ENCODE measurements at places on chromosomes 1 and 21.

- no peak for DNase-seq
Measured at GRCh38 chr1:55476445-55477015, 261.4 kb upstream of the USP24 start.

DNA sequence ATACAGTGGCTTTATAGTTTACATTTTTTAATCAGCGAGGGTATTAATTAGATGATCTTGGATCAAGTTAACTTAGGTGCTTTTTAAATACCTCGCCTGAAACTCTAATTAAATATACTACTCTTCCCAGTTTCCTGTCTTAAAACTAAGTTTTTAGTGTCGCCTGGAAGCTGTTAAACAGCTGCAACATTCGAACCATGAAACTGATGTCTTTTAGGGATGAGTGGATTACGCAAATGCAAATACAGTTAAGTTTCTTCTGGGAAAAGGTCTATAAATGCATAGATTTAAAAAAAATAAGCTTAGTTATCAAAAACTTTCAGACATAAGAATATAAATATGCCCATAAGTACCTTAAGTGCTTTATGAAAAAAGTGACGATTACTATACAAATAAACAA is 228.3 kb downstream of the PTPRC start:
- DNase-seq = no peak

- DNase-seq = no peak
Measured at GRCh38 chr1:53644496-53644895, 94.5 kb downstream of the GLIS1 start.

DNA sequence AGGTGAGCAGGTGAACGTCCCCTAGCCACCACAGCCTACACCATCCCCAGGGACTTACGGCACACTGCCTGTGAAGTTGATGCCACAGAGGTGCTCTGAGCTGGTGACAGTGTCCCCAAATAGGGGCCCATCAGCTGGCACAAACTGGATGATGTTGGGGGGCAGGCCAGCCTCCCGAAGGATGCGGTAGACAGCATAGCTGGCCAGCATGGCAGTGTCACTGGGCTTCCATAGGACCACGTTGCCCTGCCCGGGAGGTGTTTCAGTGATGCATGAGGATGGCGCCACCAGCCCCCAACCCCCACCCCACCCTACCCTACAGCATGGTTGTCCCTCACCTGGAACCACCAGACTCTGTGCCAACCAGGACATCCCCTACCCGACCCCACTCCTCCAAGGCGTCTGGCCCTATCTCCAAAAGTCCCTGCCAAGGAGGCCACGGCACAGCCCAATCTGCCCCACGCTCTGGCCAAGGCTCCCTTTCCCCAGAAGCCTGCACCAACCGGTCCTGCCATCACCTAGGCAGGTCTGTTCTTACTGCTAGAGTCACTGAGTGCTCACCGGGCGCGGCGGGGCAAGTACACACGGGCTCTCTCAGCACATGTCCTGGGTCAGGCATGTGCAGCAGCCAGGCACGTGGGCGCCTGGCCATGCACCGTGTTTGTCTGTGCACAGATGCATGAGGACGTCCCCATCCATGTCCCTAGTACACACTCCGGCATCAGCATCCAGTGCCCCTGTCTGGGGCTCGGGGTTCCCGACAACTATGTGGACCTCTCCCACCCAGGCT is 20.5 kb downstream of the ALDH4A1 start:
- DNase-seq = no peak

- no peak for DNase-seq
Measured at GRCh38 chr1:160307118-160307791, 22.3 kb upstream of the PEX19 start.

- no peak for DNase-seq
Measured at GRCh38 chr21:42547001-42547905, 33.6 kb downstream of the SLC37A1 start.

- no peak for DNase-seq
Measured at GRCh38 chr1:200139661-200140250, 112.2 kb downstream of the NR5A2 start.

DNA sequence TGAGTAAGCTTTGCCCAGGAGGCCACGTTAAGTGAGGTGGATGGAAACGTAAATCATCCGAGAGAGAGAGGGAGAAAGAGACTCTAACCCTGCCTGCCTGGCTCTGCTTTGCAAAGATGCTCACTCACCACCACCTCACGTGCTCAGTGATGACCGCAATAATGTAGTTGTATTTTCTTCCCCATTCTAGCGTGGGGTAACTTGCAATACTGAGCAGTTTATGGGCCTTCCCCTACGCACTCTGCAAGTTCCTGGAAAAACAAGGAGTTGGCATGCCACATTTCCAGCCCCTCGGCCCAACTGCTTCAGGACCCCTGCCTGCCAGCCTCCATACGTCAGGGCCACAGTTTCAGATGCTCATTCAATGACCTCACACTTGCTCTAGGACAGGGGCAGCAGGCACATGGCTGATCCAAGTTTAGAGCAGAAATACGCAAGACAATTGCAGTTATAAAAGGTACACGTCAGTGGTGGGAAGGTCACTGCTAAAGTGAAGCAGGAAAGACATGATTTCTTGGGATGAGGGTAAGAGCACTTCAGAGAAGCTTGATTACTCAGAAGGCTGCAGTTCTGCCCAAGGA is 112.5 kb upstream of the RAB4A start:
- no peak for DNase-seq

GRCh38 chr1:201845331-201846083 is 16.6 kb downstream of the IPO9 start:
- DNase-seq = no peak

- DNase-seq = no peak
Measured at GRCh38 chr1:236204039-236204438, 61.7 kb downstream of the GPR137B start.

- DNase-seq = no peak
Measured at GRCh38 chr1:48556186-48556850, 84.3 kb upstream of the SPATA6 start.

DNA sequence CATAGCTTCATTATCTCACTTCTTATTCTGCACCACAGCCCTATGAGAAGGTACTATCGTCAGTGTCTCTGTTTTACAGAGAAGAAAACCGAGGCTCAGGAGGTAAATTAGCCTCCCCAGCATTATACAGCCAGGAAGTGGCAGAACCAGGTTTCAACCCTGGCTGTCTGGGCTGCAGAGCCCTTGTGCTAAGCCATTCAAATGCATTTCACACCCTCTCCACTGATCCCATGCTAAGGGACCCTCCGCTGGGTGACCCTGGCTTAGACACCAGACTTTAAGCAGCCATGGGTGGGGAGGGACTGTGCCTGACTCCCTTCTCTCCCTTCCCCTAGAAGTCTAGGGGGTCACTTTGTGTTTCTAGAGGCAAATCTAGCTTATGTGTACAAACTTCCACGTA is 87.5 kb downstream of the RRAGC start:
- DNase-seq = no peak

GRCh38 chr1:162487241-162487640 is 10.4 kb upstream of the UHMK1 start:
- DNase-seq = no peak

GRCh38 chr1:219278288-219278687 is 104.6 kb downstream of the LYPLAL1 start:
- DNase-seq = no peak

DNA sequence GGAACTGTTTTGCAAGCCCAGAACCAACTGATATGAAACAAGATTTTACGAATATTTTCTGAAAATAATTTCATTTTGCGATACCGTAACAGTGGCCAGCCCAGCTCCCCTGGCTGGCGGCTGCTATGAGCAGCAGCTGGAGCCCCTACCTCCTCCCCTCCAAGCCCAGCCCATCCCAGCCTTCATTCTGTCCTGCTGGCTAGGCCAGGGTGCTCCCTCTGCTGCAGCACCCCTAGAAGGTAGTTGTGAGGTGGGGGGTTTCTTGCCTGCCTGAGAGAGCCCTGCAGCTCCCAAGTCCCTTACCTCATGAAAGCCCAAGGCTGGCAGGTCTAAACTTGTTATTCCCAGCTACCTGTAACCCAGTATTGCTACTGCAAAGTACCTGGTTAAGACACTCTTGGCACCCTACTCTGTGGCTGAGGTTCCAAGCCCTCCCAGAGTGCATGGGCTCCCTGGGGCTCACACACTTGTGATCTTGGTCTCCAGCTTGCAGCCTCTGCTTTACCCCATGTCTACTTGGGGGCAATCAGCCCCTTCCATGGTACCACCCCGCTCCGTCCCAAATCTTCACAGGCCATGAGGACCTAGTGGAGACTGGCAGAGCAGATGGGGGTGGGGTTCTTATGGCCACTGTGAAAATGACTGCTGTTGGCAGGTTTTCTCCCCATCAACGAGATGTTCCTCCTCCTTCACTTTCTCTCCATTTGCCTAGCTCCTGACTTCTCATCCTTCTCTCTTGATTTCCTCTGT is 239.8 kb downstream of the TRABD2B start:
- no peak for DNase-seq

DNA sequence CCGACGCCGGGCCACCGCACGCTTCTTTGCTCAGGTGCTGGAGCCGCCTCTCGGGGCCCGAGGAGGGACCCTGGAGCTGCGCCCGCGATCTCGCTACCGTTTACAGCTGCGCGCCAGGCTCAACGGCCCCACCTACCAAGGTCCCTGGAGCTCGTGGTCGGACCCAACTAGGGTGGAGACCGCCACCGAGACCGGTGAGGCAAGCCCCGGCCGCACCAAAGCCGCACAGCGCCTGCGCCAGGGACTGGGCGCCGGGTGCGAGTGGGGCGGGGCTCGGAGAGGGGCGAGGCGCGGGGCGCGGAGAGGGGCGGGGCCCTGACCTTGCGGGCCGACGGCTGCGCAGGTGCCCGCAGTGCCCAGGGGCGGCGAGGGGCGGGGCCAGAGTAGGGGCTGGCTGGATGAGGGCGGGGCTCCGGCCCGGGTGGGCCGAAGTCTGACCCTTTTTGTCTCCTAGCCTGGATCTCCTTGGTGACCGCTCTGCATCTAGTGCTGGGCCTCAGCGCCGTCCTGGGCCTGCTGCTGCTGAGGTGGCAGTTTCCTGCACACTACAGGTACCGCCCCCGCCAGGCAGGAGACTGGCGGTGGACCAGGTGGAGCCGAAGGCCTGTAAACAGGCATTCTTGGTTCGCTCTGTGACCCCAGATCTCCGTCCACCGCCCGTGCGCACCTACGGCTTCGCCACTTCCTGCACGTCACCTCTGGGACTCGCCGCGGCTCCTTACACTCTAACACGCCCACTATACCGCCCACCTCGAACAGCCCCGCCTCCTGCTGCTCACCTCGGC is 9.8 kb upstream of the CDC20 start:
- peak; percentile 47 for DNase-seq

- DNase-seq = no peak
Measured at GRCh38 chr21:34200288-34200905, 127.0 kb downstream of the MRPS6 start.

DNA sequence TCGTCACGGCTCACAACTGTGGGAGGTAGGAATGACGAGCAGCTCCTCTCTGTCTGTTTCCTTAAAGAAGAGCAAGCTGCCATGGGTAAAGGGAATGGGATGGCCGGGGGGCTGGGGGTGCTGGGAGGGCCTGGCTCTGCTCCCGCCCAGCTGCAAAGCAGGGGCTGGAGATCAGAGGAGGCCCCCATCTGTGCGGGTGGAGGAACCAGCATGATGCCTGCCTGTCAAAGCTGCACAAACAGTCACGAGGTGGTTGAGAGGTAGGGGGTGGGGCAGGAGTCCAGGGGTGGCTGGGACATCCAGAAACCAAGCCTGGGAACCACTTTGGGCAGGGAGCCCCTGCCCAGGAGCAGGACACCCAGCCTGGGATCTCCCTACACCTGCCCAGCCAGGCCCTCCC is 12.6 kb downstream of the SLC41A1 start:
- no peak for DNase-seq

DNA sequence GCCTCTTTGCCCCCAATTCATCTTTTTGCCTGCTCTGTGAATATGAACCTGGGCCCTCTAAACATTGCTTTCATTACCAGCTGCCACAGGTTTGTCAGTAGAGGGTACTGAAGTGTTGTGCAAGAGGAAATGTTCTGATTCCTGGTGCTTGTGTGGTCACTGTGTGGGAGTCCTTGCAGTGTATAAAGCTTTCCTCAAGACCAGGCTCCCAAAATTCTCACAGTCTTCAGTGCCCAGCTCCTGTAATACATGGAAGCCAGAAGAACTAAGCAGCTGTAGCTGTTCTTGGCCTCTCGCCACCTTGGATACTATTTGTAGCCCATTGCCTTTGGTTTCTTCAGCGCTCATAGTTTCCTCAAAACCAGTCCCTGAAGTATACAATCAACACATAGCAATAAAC is 1046.2 kb downstream of the BRINP3 start:
- DNase-seq = peak; percentile 2

DNA sequence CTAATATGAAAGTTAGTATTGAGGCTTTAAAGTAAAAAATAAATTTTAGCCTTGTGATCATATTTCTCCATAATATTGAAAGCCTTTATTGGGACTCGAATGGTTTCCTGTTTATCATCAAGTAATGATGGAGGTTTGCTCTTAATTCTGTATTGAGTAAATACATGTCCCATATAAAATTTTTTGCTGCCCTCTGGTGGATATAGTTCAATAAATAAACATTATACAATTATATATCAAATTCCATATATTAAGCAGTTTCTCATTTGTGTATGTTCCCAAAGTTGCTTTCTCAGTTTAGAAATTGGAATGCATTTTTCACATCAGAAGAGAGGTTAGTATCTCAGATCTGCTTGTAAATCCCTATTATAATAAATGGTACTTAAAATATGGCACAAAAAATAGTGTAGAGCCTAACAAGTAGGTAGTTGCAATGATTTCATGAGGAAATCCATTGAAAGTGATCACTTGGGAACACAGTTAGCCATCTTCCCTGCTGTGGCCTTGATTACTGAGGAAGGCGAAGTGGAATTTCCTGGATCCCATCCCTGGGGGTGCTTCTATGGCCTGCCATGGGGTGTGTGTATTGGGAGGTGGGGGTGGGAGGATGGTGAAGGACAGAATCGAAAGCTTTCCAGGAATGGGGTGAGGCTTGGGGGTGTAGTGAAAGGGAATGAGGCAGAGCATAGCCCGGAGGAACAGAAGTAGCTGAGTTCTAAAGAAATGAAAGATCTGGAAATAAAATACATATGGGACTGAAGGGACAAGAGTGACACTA is 84.1 kb upstream of the C21orf91 start:
- no peak for DNase-seq

GRCh38 chr1:233327651-233328141 is at the start of gene MAP3K21:
Gene MAP3K21 (plus strand): TSS chr1:233327724. CDS start chr1:233328029, 305 bp downstream.
- no peak for DNase-seq

DNA sequence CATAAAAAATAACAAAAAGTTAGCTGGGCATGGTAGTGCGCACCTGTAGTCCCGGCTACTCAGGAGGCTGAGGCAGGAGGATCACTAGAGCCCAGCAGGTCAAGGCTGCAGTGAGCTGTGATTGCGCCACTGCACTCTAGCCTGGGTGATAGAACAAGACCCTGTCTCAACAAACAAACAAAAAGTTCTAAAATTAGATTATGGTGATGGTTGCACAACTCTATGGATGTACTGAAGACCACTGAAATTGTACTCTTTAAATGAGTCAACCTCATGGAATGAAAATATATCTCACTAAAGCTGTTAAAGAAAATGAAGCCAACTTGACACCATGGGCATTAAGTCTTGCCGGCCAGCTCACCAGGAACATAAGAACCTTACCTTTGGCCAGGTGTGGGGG is 9.1 kb downstream of the MRAP start:
- DNase-seq = no peak

Measured in hindlimb muscle (tissue), 1 donor.